Type B pancreatic cell (in vitro differentiated cells): ENCODE measurements at places on chromosomes 13 and 19.

DNA sequence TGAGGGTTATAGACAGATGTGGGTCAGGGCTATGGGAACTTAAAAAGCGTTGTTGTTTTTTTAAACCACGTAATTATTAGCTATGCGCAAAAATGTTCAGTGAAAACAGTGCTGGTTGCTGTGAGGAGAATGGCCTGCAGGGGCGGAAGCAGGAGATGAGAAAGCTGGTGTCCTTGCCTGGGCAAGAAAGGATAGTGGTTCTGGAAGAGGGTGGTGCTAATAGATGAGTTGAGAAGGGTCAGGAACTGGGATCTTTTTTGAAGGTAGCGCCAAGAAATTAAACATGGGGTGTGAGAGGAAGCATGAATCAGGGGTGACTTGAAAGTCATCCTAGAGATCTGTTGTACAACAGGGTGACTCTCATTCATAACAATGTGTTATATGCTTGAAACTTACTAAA lies 4.8 kb upstream of the SMG9 start:
- no peak for DNase-seq

- no peak for DNase-seq
Observed at GRCh38 chr19:15860522-15860921, 37.4 kb downstream of the CYP4F2 start.

DNA sequence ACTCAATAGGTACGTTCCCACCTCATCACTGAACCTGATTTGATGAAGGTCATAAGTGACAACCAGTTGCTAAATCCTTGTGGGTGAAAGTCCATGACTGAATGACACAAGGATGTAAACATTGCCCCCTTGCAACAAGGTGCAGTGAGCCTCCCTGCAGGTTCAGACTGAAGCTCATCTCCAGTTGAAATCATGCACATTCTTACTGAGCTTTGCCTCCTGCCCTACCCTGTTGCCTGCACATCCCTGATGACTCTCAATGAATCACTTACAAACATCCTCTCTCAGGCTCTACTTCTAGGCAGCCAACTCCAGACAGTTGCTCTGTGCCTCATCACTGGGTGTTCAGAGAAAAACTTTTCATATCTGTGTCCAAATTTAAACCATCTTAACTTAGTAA lies 42.5 kb upstream of the ARGLU1 start:
- no peak for DNase-seq

DNA sequence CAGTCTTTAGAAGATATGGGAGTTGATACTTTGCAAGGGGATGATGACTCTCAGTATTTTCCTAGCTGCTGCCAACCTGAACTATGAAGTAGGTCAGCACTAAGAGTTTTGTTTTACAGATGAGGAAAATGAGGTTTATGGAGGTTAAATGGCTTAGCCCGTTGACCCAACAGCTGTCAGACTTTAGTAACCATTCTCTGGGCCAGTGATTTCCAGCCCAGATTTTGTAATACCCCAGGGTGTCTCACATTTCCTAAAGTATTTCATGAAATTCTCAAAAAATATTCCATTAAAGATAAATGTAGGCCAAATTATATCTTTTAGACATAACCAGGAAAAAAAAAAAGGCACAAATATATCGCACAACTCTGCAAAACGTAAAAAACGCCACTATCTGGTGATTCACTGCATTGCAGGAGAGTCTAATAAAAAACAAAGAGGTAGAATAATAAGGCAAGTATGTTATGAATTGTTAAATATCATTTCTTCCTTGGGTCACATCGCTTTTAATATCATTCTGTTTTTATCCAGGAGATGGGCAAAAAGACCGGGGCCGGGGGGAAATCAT lies 112.5 kb downstream of the DACH1 start:
- DNase-seq: no peak

DNA sequence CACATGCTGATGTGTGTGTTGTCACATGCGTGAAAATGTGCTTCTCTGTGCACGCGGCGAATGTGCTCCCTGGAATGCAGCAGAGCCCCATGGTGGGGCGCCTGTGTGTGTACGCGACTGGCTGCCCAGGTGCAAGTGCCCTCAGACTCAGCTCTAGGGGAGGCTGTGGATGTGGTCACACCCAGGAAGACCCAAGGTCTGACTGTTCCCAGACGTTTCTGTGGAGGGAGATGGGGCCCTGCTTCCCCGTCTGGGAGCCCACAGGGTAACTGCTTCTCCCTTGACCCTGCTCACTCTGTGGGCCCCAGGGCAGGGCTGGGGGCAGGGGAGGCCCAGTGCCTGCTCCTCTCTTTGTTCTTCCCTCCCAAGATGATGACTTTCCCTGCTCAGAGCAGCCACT lies 7.9 kb upstream of the UQCR11 start:
- DNase-seq: no peak

DNA sequence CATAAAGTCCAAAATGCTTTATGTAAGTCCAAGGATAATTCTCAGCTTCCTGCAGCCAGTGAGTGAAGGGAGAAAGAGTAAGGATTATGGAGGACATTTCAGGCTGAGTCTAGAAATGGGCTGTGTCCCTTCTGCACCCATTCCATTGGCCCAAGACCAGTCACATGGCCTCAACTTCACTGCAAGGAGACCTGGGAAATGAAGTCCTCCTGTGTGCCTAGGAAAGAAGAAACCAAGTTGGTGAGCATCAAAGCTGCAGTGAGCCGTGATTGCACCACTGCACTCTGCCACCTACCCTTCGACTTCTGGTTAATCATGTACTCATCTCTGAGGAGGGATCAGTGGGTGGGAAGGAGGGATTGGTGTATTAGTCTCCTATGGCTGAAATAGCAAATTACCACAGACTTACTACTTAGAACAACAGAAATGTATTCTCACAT lies 3.6 kb upstream of the CD37 start:
- DNase-seq: no peak

DNA sequence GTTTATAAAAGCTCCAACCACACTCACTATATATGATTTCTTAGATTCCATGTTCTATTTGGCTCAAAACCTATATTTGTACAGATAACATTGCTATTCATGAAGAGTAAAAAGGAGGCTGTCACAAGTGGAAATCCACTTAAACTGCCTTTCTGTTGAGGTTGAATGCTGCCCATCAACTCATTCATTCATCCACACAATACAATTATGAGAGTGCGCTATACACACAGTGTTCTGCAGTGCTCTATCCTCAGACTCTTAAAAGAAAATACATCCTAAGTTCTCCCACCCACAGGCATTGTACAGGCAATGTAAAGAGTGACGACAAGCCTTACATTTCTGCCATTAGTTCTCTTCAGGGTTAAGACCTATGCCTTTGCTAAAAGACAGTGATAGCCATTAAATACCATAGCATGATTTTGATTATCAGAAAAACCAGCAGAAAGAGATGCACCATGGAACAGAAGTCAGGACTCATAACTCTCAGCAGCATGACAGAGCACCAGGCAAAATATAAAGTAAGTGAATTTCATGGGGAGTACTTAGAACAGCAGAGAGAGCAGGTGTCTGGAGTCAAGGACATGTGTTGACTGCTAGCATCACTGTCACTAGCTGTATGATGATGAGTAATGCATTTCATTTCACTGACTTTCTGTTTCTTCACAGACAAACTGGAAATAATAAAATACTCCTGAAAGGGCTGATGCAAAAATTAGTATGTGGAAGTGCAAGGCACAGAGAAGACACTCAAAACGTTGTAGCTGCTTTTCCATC lies 218.0 kb downstream of the RBM26 start:
- no peak for DNase-seq

DNA sequence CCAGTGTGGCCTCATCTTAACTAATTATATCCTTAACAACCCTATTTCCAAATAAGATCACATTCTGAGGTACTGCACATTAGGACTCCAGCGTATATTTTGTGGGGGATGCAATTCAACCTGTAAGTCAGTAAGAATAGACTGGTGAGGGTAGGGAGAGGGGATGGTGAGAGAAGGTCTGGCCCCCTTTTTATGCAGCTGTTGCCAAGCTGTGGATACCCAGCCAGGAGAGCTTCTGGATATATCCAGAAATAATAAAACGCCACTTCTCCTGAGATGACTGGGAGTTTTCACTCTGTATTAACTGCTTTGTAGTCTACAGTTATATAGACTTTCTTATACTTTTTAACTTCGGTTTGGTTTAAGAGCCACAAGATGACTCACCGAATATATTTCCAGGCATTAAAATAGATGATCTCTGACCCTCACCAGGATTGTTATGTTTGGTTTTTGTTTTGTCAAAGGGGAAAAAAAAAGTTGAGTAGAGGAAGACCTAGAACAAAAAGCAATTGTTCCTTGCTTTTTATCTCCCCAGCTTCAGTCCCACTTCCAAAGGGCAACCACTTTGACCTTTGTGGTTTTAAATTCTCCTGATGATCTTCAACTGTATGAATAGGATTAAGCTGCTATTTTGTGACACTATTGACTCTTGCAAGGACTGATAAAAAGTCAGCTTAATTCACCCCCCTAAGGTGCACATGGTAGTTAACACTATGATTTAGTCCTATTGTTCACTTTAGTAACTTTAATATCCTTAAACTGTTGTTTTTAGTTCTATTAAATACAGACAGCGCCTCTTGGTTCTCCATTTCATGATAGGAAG lies 3.1 kb upstream of the NEK3 start:
- DNase-seq: no peak

GRCh38 chr13:110458594-110459365 lies 102.7 kb downstream of the RAB20 start:
- no peak for DNase-seq

- no peak for DNase-seq
Observed at GRCh38 chr13:39945226-39945625, 289.8 kb downstream of the COG6 start.

DNA sequence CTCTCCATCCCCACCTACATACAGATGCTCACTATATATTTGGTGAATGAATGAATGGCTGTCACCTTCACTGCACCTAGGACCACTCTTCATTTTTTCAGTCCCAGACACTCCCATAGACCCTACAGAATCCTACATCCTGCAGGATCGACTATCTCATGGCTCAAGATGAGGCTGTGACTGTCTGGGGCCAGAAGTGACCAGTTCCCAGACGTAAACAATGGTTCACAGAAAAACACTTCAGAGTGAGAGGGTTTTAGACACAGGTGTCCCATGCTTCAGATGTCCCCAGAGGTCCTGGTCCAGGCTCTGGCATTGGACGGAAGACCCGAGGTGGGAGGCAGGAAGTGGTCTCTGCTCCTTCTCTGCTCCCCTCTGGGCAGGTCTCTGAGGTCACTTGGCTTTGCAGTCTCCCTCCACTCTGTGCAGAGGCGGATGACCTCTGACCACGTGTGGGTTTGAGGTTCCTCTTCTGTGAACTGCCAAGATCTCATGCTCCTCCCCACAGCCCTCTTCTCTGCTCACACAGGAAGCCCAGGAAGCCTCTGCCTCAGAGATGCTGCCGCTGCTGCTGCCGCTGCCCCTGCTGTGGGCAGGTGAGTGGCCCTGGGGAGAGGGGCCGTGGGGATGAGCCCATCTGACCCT lies 24.9 kb downstream of the SIGLEC7 start:
- no peak for DNase-seq
